ENCODE measurements at places on chromosomes 11 and 22. TPM values are rescaled to one million over a fixed set of nuclear protein-coding genes. Genes with fewer than 3 reads are reported as not detected.

ZDHHC13 gene
- total RNA-seq: 20.0 TPM

HEPHL1 gene
- total RNA-seq: not detected

LRRC10B gene
- total RNA-seq: 9.2 TPM

TCN1 gene
- total RNA-seq: 3.0 TPM

GRAP2 gene
- total RNA-seq: 2.8 TPM

KCNK4 gene
- not detected for total RNA-seq
